D341Med (cell line): ENCODE measurements at places on chromosomes 2 and 18.

DNA sequence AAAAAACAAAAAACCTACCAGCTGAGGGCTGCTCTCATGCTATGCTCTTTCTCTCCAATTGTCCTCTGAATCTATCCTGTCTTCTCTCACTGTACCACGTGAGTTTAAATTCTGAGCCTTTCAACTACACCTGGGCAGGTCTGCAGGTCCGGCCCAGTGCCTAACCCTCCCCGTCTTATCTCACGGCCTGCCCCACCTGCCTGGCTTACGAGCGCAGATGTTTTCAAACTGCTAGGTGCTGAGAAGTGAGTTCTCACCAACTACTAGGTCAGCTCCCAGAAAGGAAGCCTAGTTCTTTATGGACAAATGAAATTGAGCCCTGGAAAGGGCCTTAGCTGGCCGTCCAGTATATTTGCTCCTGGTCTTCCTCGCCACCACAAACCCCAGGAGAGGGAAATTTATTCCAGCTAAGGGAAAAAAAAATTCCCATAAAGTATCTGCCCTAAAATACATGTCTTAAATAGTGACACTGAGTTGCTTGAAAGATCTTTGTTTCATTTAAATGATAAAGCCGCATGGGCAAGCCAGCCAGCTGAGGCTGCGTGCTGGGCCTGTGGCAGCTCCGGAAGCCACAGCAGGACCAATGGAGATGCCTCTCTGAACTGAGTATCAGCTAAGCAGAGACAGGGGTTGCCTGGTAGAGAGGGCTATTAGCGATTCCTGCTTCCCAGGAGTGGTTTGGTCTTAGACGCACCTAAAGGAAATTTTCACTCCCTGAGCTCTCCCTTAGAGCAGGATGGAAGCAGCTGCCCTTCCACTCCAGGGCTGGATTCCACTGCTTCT, 92.5 kb upstream of the NCK2 start:
- DNase-seq: no peak

GRCh38 chr2:45329045-45329677, 281.9 kb downstream of the SRBD1 start:
- DNase-seq: no peak

GRCh38 chr18:62396967-62397366, 71.9 kb downstream of the TNFRSF11A start:
- no peak for DNase-seq

DNA sequence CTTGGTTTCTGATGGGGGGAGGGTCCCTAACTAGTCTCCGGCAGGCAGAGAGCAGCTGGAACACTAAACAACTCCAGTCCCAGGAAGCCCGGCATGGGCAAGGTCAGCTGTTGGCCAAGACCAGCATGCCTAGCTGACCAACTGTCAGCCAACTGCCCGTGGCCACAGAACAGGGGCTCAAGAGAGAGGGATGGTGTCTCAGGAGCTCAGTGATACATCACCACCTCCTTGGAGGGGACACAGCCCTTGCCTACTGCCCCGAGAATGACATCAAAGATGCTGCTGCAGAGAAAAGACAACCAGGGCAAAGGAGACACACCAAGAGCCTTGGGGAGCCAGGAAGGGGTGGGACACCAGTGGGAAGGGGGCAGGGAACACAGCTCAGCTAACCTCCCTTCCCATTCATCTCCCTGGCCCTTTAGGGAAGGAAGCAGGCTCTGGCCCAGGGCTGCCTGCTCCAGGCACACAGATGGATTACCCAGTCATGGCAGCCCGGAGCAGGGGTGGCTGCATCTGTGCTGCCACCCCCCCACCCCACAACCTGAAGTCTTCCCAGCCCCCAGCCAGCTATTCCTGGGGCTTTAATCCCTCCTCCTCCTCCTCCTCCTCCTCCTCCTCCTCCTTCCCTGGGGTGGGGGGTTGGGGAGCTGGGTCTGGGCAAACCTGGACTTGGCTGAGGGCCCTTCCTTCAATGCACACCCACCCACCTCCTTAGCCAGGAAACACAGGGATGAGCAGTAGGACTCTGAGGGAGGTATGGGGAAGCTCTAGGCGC, 1.9 kb downstream of the BIN1 start:
- no peak for DNase-seq

- DNase-seq: no peak
These were observed 129.0 kb upstream of the FOSL2 start for GRCh38 chr2:28263690-28264089.
